ENCODE measurements at places on chromosomes 3 and 15.

- DNase-seq: no peak
- H3K36me3 ChIP-seq: no peaks in the 10 kb centered on the region
- no peaks in the 10 kb centered on the region for H3K4me1 ChIP-seq
- H3K4me3 ChIP-seq: no peak overlapping the region
- no peaks in the 10 kb centered on the region for H3K27me3 ChIP-seq
These were observed 368.2 kb downstream of the PTPRG start for GRCh38 chr3:61929617-61930016.

DNA sequence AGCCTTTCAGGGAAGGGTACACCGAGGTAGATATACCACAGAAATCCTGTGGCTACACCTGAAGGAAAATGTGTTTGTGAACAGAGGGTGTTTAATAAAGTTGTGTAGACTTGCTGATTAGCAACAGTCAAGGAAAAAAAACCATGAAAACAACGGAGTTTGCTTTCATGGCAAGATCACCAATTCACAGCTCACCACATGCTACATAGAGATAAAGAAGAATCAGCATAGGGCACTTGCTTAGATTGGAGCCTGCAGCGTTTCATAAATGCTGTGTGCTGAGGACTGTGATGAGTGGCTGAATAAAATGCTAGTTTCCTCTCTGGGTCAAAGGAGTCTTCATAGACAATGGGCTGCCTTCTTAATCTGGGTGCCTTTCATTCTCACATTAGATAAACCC, 257.6 kb downstream of the SLC9A9 start:
- H3K4me3 ChIP-seq: no peak overlapping the region
- no peak overlapping the region for H3K27ac ChIP-seq
- H3K36me3 ChIP-seq: no peaks in the 10 kb centered on the region
- H3K27me3 ChIP-seq: no peaks in the 10 kb centered on the region

DNA sequence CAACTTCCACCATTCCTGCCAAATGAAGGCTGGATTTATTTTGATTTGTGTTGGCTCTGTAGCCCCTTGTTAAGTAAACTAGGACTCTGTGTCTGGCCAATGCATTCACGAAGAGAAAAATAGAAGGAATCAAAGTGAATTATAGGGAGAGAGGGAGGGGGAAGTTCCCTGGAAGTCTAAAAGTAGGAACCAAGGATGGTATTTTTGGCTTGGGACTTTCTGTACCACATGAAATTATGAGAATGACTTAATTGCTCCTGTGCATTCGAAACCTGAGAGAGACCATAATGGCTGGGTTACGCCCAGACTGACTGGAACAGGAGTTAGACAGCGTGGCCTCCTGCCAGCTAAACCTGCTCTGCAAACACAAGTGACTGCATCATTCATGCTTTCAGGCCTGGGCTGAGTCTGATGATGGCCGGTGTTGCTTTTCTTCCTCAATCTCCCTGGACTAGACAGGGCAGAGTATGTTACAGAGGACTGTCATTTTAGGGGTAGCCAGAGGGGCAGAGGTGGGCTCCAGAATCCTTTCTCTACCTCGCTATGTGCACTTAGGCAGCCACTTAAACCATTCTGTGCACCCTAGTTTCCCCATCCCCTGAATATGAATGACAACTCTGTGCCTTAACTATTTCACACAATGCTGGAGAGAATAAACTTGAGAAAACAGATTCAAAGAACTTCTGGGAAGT, 58.9 kb downstream of the MYO1E start:
- H3K36me3 ChIP-seq: no peaks in the 10 kb centered on the region
- H3K27ac ChIP-seq: no peak overlapping the region
- H3K4me3 ChIP-seq: no peak overlapping the region
- no peaks in the 10 kb centered on the region for H3K27me3 ChIP-seq
- DNase-seq: no peak
- no peaks in the 10 kb centered on the region for H3K4me1 ChIP-seq

DNA sequence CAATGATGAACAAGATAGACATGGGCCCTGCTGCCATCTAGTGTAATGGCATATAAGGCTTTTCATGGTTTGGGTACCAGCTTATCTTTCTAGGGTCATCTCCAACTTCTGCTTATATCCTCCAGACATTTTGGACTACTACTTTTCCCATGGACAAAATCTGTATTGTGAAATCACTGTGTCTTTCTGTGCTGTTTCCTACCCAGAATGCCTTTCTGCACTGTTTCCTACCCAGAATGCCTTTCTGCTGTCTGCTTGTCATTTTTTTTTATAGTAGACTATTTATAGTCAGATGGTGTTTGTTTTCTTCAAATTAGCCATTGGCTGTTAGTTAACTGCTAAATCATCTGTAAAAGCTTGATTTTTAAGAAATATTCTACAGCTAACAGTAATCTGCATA, 20.1 kb downstream of the VPS8 start:
- no peaks in the 10 kb centered on the region for H3K36me3 ChIP-seq
- H3K27ac ChIP-seq: no peak overlapping the region
- no peaks in the 10 kb centered on the region for H3K4me1 ChIP-seq
- no peak overlapping the region for H3K4me3 ChIP-seq

DNA sequence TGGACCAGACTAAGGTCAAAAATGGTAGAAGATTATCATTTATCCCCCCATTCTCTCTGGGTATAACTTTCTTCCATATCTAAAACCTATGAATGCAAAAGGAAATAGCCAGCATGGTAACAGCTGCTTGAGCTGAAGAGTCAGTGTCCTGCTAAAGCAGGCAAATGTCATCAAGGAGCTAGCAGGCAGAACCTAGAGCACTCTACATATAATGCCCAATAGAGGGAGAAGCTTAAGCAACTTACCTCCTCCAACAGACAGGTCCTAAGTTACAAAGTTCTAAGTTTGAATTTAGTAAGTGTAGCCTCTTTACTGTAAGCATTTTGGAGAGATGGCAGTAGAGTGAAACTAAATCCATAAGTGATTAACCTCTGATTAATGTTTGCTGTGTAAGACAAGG, 7.7 kb downstream of the RAF1 start:
- no peaks in the 10 kb centered on the region for H3K36me3 ChIP-seq
- peaks cover 21% of the 10 kb centered on the region for H3K4me1 ChIP-seq
- no peak overlapping the region for H3K27ac ChIP-seq
- no peak overlapping the region for H3K4me3 ChIP-seq

- H3K36me3 ChIP-seq: no peaks in the 10 kb centered on the region
- H3K4me1 ChIP-seq: no peaks in the 10 kb centered on the region
- no peak overlapping the region for H3K27ac ChIP-seq
- no peaks in the 10 kb centered on the region for H3K27me3 ChIP-seq
- DNase-seq: no peak
- H3K4me3 ChIP-seq: no peak overlapping the region
These were observed 115.9 kb downstream of the FGF12 start for GRCh38 chr3:192611411-192611810.

DNA sequence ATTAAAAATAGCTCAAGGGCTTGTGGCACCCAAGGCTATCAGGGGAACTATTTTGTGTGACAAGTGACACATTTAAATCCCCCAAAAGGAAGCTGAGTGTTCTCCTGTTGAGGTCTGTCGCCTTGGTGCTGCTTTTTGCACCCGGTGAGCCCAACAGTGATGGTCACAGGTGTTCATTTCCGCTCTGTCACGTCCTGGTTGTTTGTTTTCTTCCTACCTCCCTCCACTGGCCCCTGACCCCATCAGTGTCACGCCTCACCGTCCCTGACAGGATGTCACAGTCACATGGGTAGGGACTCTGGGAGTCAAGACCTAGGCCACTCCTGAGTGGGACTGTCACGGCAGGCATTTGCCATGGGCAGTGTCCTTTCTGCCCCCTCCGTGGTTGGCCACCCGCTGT, 11.2 kb downstream of the SLCO3A1 start:
- DNase-seq: no peak
- no peak overlapping the region for H3K27ac ChIP-seq
- H3K36me3 ChIP-seq: no peaks in the 10 kb centered on the region
- H3K27me3 ChIP-seq: no peaks in the 10 kb centered on the region
- peaks cover 8% of the 10 kb centered on the region for H3K4me1 ChIP-seq
- H3K4me3 ChIP-seq: no peak overlapping the region

GRCh38 chr3:106157411-106157810, 288.6 kb upstream of the CBLB start:
- H3K36me3 ChIP-seq: no peaks in the 10 kb centered on the region
- no peaks in the 10 kb centered on the region for H3K27me3 ChIP-seq
- no peak overlapping the region for H3K27ac ChIP-seq
- H3K4me1 ChIP-seq: no peaks in the 10 kb centered on the region
- no peak overlapping the region for H3K4me3 ChIP-seq
- DNase-seq: no peak

DNA sequence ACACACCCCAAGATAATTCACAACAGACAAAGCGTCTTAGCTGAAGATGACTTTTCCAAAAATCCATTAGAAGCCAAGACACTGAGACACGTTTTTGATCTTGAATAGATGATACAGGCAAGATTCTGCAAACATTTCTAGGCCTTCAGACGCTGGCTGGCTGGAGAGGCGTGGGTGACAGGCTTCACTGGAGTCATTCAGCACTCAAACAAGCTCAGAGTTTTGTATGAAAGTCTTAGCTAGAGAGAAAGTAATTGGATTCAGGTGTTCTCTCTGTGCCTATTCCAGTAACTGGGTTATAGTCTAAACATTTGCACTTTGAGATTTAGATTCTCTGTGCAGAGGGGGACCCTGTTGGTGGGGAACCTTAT, 147.7 kb upstream of the BHLHE40 start:
- H3K4me1 ChIP-seq: peaks cover 18% of the 10 kb centered on the region
- peak overlapping the region; percentile 29 for H3K4me3 ChIP-seq
- H3K36me3 ChIP-seq: no peaks in the 10 kb centered on the region
- H3K27me3 ChIP-seq: no peaks in the 10 kb centered on the region
- peak; percentile 43 for DNase-seq
- peak overlapping the region; percentile 68 for H3K27ac ChIP-seq

DNA sequence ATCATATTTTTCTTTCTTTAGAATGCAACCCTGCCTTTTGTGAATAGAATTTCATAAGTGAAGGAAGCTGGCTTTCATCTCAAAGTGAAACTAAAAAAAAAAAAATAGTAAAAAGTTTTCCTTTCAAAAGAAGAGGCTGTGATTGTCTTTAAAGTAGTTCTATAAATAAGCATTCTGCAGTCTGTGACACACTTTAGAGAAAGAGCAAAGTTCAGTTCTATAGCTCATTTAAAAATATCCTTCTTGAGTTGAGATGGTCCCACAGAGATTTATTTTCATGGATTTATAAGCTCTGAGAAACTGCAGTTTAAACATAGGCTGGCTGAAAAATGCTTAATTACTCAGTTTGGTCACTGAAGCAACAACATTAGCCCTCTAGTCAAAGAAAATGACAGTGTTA, 36.1 kb upstream of the CNTN6 start:
- H3K4me1 ChIP-seq: peaks cover 6% of the 10 kb centered on the region
- no peak overlapping the region for H3K4me3 ChIP-seq
- H3K36me3 ChIP-seq: no peaks in the 10 kb centered on the region
- no peaks in the 10 kb centered on the region for H3K27me3 ChIP-seq
- peak; percentile 27 for DNase-seq

GRCh38 chr3:107938143-107938542, 152.7 kb downstream of the CD47 start:
- H3K27ac ChIP-seq: no peak overlapping the region
- H3K27me3 ChIP-seq: no peaks in the 10 kb centered on the region
- no peaks in the 10 kb centered on the region for H3K4me1 ChIP-seq
- DNase-seq: no peak
- no peak overlapping the region for H3K4me3 ChIP-seq

- no peak overlapping the region for H3K27ac ChIP-seq
- H3K4me3 ChIP-seq: no peak overlapping the region
- no peak for DNase-seq
- no peaks in the 10 kb centered on the region for H3K27me3 ChIP-seq
- no peaks in the 10 kb centered on the region for H3K4me1 ChIP-seq
- H3K36me3 ChIP-seq: no peaks in the 10 kb centered on the region
These were observed 1293.0 kb upstream of the EPHA6 start for GRCh38 chr3:95521396-95521795.

DNA sequence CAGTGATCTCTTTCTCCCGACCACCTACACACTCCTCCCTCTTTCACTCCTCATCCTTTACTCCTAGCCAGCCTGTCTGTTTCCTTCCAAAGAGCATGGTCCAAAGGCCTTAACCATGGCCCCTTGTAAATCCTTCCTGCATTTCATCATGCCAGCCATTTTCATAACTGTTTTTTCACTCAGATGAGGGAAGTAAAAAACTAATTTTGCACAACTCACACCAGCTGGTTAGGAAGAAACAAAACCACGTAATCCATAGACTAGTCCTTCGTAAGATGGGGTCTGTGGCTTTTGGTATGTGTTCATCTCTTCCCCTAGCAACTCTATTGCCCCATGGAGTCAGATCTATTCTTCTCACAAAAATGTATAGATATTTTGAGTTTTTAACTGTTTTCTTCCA, 187.8 kb downstream of the SHOX2 start:
- H3K27ac ChIP-seq: no peak overlapping the region
- H3K4me1 ChIP-seq: peaks cover 14% of the 10 kb centered on the region
- H3K4me3 ChIP-seq: no peak overlapping the region
- no peaks in the 10 kb centered on the region for H3K27me3 ChIP-seq

- no peaks in the 10 kb centered on the region for H3K27me3 ChIP-seq
These were observed 9.1 kb upstream of the ARHGEF3 start for GRCh38 chr3:56810577-56811545.

- H3K27me3 ChIP-seq: no peaks in the 10 kb centered on the region
- no peaks in the 10 kb centered on the region for H3K36me3 ChIP-seq
- H3K27ac ChIP-seq: no peak overlapping the region
- H3K4me1 ChIP-seq: no peaks in the 10 kb centered on the region
- H3K4me3 ChIP-seq: no peak overlapping the region
These were observed 6.0 kb upstream of the RLBP1 start for GRCh38 chr15:89227425-89227824.

GRCh38 chr3:133040696-133041523, 2.7 kb downstream of the TMEM108 start:
- H3K4me1 ChIP-seq: no peaks in the 10 kb centered on the region
- peak; percentile 56 for DNase-seq
- H3K27ac ChIP-seq: no peak overlapping the region

GRCh38 chr3:73637042-73637441, 12.3 kb upstream of the PDZRN3 start:
- no peak overlapping the region for H3K27ac ChIP-seq
- H3K4me3 ChIP-seq: no peak overlapping the region
- DNase-seq: no peak
- no peaks in the 10 kb centered on the region for H3K4me1 ChIP-seq

DNA sequence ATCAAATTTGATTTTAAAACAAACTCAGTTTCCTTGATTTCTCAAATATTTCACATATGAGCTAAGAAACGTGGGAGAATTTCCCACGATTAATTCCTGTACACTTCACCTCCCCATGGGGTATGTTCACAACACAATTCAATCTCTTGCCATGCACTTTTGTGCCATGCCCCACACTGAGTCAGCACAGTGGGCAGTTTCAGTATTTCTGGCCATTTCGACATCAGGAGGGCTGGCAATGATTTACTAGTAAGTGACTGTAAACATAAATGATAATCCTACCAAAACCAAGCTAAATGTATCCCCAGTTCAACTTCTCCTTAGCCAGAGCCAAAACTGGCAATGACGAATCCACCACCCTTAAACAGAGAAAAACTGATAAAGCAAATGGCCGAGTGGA, 293.6 kb downstream of the FGF12 start:
- no peaks in the 10 kb centered on the region for H3K27me3 ChIP-seq
- DNase-seq: no peak
- H3K36me3 ChIP-seq: no peaks in the 10 kb centered on the region
- no peak overlapping the region for H3K4me3 ChIP-seq
- H3K4me1 ChIP-seq: no peaks in the 10 kb centered on the region
- no peak overlapping the region for H3K27ac ChIP-seq

Data from MM.1S (cell line).